IPS DF 19.7 (cell line): ENCODE measurements at places on chromosomes 4 and X.

- DNase-seq = no peak
Measured at GRCh38 chr4:182600093-182600492, 317.1 kb downstream of the DCTD start.

GRCh38 chr4:83831588-83831987, 295.7 kb downstream of the GPAT3 start:
- no peak for DNase-seq

DNA sequence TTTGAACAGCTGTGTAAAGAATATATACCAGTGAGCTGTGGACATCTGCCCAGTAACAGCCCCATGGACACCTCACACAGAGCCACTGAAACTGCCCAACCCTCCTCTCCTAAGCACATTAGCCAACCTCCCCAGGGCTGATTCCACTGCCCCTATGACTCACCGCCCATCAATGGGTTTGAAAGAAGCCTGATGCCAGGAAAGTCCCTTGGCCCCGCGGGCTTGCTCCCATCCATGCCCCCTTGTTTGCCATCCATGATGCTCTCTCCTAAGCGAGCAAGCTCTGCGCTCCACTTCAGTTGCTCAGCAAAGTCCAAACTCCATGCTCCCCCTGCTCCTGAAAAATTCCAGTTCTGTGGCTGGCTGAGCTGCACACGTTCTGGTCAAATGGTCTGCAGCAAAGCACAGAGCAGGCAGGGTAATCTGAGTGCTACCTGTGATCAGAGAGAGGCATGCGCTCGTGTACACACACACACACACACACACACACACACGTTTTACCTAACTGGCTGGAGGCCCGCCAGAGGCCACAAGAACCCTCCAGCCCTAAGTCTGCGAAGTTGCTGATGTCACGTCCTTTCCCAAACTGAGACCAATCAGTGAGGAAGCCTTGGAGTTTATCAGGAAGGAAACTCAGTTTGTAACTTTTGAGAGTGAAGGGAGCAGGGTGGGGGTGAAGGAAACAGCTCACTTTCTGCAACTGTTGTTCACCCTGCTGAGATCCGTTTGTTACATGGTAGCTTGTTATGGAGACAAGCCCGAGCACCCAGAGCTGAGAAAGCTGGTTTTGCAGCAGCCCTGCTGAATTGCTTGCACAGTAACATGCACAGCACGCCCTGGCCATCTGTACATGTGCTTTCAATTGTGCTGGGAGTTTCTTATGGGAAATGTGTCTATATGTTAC, at the start of gene ASB9:
Gene ASB9 (minus strand): TSS at position 466 of the 904 bp plus-strand sequence. CDS start 209 bp downstream, at position 257.
- DNase-seq = no peak

DNA sequence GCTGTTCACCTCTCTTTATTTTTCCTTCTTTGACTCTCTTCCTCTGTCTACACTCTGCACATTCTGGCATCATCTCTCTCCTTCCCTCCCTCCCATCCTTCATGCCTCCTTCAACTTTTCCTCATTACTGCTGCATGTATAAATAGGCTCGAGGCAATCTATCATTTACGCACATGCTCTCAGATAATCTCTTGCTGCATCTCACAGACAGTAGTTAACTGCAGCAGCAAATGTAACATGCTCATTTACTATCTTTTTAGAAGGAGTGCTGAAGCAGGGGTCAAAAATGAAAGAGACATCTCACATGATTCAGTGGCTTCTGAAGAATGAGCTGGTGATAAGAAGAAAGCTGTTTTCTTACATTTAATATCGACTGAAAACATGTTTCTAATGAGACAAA, 127.7 kb downstream of the RASL11B start:
- DNase-seq = no peak

DNA sequence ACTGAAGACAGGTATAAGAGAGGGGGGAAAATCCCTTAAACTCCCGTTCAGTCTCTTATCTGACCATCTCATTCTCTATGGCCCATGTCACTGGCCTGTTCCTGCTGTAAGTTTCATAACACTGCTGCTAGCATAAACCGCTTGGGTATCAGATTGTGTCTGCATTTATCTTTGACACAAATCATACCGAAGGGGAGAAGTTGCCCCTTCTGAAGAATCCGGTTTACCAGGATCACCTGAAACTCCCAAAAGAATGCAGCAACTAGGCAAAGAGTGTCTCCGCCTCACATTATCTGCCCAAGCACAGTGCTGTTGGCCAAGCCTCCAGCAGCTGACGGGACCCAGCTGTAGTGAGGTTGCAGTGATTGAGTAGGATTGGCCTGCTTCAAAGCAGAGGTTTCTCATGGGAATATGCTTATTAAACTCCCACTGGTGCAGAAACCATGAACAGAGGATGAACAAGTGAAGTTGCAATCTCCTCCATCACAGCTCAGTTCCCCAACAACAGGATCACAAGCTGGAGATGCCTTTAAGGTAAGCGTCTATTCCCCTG, 71.3 kb upstream of the PUDP start:
- DNase-seq = no peak

DNA sequence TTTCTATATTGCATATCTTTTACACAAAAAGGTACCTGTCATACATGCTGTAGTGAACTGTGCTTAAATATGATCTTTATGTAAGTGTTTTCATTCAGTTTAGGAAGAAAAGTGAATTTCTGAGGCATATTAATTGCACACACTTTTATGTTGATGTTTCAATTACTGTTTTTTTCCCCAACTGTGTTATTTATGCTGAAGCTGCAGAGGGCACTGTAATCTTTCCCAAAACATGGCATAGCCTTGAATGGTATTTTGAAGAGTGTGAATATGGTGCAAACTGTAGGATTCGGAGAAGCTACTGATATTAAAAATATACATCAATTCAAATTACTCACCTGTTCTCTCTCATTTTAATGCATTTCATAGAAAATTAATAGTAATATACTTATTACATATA, 6.0 kb upstream of the CENPE start:
- no peak for DNase-seq

DNA sequence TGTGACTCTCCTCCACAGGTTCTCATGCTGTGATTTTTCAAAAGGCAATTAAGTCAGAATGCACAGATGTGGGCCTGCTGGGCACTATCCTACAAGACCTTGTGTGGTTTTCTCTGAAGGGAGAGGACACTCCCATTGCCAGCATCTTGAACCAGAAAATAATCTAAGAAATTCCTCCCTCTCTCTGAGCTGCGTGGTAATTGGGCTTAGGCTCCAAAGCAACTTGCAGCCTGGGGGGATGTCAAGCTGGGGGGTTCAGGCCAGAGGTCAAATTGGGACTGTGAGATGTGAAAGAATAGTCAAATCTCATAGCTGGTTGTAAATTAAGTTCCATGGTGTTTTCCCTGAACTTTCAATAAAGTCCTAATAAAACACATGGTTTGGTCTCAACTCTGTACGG, 350.6 kb upstream of the SLC7A11 start:
- no peak for DNase-seq

GRCh38 chr4:177785000-177785399, 342.8 kb upstream of the AGA start:
- no peak for DNase-seq

GRCh38 chr4:176358083-176358469, 38.3 kb downstream of the SPCS3 start:
- DNase-seq = no peak

DNA sequence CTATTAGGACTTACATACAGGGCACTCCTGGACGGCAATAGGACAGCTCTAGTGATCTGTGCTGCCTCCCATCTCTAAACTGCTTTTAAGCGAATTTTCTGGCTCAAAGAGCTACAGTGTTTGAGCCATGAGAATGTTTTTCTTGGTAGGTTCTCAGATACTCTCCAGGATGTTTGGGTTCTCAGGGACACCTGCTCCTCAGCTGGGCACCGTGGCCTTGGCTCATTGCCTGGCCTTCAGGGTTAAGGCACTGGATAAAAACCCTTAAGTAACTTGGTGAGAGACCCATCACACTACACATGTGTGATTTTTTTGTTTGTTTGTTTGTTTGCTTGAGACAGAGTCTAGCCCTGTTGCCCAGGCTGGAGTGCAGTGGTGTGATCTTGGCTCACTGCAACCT, 38.5 kb upstream of the HERC5 start:
- DNase-seq = no peak

DNA sequence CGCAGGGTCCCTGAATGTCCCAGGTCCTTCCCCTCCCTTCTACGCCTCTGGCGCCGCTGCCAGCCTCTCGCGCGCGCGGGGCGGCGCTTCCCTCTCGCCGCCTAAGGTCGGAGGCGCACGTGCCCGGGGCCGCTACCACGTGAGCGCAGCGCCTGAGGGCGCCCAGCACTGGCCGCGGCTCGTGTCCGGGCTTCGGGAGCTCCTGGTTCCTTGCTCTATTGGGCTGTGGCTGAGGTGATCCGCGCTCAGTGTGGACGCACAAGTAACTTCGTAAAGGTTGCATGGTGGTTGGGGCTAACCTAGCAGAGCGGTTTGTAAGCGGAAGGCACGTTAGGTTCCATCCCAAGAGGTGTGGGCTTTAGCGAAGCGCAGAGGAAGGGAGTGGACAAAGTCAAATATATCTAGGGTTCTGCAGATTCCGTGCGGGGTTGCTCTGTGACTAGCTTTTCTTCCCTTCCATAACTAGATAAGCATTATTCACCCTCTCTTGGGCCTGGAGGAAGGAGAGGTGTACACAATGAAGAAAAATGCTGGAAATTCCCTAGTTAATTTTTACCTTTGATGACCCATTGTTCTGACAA, 1.8 kb downstream of the TLL1 start:
- no peak for DNase-seq
